Inflammatory macrophage treated with lipopolysaccharide for 1 hour (primary cell): ENCODE measurements at places on chromosomes 4 and X.

DNA sequence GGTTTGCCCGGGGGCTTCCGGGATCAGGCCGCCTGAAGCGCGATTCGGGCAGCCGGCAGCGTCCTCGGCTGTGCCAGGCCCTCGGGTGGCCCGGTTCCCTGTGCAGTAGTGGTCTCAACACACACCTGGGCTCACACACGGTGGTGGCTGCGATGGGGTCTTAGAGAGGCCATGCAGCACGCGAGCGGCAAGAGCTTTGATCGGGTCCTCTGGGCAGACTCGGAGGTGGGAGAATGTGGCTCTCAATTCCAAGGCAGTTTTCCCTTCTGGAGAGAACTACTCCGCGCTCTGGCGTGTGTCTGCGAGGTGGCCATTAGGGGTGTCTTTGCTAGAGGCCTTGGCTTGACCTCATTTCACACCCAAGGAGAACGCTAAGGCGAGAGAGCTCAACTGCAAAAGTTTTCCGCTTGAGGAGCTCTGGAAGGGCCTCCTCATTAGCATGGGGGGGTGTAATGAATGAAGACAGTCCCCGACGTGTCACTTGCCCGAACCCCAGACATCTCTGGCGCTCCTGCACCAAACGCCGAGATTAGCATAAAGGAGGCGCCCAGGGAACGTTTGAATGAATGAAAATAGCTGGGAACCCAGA lies 771 bp upstream of the RBPJ start:
- peak; percentile 29 for DNase-seq

GRCh38 chr4:147102596-147102995 lies 156.9 kb upstream of the TTC29 start:
- DNase-seq = no peak

GRCh38 chr4:10731162-10731561 lies 46.6 kb upstream of the CLNK start:
- no peak for DNase-seq

GRCh38 chr4:45036677-45037076 lies 310.3 kb upstream of the GNPDA2 start:
- no peak for DNase-seq

DNA sequence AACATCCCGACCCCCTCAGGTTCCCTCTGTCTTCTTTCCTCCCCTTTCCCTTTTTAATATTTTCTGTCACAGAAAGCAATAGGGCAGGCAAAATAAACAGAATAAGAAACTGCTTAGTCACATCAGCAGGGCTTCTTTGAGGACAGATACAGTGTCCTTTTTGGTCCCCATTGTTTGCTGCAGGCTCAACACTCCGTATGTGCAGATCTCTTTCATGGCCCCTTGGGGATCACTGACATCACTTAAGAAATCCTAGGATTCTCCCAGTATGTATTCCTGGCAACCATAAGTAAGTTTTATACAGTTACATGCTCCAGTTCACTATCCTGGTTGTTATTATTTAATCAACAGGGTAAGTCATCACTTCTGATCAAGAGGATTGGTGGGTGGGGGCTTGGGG lies 448.0 kb downstream of the NKX6-1 start:
- DNase-seq = no peak

- DNase-seq = no peak
Measured at GRCh38 chrX:31832263-31832662, 760.4 kb upstream of the FTHL17 start.

- DNase-seq = no peak
Measured at GRCh38 chr4:47615385-47615784, 130.3 kb downstream of the ATP10D start.

DNA sequence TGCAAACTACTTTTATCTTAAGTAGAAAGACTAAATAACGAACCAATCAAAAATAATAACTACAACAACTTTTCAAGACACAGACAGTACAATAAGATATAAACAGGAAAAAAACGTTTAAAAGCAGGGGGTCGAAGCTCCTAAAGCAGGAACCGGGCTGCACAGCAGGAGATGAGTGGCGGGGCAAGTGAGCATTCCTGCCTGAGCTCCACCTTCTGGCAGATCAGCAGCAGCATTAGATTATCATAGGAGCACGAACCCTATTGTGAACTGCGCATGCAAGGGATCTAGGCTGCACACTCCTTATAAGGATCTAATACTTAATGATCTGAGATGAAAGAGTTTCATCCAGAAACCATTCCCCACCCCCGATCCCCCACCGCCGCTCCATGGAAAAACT lies 146.2 kb downstream of the TEX11 start:
- DNase-seq = no peak

- no peak for DNase-seq
Measured at GRCh38 chr4:136909626-136910025, 622.7 kb downstream of the PCDH18 start.

- no peak for DNase-seq
Measured at GRCh38 chrX:75118296-75118695, 37.8 kb downstream of the ABCB7 start.
